ENCODE measurements at places on chromosomes 6 and 20.

DNA sequence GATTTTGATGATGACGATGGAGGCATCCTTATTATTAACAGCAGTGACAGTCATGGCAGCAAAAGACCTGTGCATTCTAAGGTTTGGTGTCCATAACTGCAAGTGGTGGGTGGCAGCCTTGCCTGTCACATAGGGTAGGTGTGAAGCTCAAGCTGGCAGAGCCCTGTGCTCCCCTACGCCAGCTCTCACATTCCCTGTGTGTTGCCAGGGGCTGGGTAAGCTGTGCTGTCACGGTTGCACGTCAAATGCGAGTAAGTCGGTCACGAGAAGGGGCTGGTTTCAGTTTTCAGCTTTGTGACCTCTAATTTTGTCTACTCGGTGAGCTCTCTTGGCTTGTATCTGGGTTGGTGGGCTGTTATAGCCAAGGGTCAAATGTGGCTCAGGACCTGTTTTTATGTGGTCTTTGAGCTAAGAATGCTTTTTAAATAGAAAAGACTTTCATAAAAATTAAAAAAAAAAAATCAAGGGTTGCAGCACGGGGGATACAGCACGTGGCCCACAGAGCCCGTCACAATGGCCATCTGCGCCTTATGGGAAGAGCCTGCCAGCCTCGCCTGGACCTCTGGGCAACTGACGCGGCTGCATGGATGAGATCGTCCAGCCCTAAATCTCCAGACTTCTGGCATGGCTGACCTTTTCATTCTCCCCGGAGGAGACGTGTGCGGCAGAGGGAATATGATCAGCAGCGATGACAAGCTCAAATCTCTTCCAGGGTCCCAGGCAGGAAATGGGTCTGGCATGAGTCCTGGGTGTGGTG lies 148.5 kb downstream of the PHACTR3 start:
- H3K27me3 ChIP-seq, result no peaks in the 10 kb centered on the region
- no peaks in the 10 kb centered on the region for H3K36me3 ChIP-seq
- DNase-seq, result no peak
- no peak overlapping the region for H3K4me3 ChIP-seq
- H3K4me1 ChIP-seq, result no peaks in the 10 kb centered on the region
- no peak overlapping the region for H3K27ac ChIP-seq

GRCh38 chr6:43771858-43772680 lies 2.1 kb downstream of the VEGFA start:
- no peaks in the 10 kb centered on the region for H3K27me3 ChIP-seq
- peak overlapping the region; percentile 87 for H3K4me3 ChIP-seq

DNA sequence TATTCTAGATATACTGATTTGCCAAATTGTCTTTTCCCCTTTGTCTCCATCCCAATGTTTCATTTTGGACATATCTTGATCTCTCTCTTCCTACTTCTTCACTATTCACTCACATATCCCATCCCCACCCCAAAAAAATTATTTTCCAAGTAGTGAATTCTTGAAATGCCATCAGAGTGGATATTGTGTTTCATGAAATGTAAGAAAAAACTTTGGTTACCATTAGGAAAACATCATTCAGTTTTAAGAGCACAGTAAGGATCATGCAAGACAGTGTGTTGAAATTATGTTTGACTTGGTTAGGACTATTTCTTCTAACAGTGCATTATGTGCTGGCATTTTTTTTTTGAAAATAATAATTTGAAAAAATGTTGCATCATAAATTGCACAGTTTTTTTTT lies 5.7 kb downstream of the RSPO3 start:
- H3K4me3 ChIP-seq, result no peak overlapping the region
- no peaks in the 10 kb centered on the region for H3K4me1 ChIP-seq
- H3K27ac ChIP-seq, result no peak overlapping the region
- no peaks in the 10 kb centered on the region for H3K36me3 ChIP-seq

DNA sequence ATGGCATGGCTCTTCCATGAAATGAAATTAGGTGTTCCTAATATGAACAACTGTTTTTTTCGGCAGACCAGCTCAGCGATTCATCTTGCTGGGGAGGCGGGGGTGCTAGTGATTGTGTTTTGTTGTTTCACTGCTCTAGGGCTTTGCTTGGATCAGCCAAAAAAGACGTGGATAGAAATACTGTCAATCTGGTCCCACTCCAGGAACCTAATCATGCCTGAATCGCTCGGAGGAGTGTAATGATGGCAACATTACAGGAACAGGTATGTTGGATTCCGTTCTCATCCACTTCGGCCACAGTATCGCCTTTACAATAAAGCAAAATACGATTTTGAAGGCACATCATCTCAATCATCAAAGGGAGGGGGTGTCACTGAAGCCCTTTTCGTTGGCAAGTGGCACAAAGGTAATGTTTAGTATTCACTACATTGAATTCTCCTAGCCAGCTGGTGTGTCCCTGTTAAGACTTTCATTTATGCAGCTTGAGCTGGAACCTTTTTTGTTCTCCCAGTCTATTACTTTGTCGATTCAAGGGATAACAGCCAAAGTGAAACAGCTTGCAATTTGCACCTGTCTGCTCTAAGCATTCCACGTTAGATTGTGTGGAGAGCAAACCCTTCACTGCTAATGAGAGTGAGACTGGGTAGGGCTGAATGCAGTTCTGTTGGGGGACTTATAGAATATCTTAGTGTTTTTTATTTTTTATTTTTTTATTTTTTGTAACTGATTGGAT lies 477.7 kb downstream of the TFAP2A start:
- no peaks in the 10 kb centered on the region for H3K4me1 ChIP-seq
- no peak overlapping the region for H3K4me3 ChIP-seq
- no peak overlapping the region for H3K27ac ChIP-seq
- H3K27me3 ChIP-seq, result no peaks in the 10 kb centered on the region

- H3K27ac ChIP-seq, result no peak overlapping the region
- peaks cover 5% of the 10 kb centered on the region for H3K4me1 ChIP-seq
- H3K36me3 ChIP-seq, result no peaks in the 10 kb centered on the region
- no peaks in the 10 kb centered on the region for H3K27me3 ChIP-seq
- no peak for DNase-seq
Measured at GRCh38 chr6:52871621-52872020, 31.0 kb upstream of the GSTA5 start.

GRCh38 chr20:53834062-53834442 lies 236.3 kb downstream of the BCAS1 start:
- H3K4me3 ChIP-seq, result no peak overlapping the region
- H3K4me1 ChIP-seq, result peaks cover 5% of the 10 kb centered on the region
- DNase-seq, result no peak
- no peaks in the 10 kb centered on the region for H3K36me3 ChIP-seq
